RPMI7951 (cell line): ENCODE measurements at places on chromosomes 5 and 9. TPM values are rescaled to one million over a fixed set of nuclear protein-coding genes. Genes with fewer than 3 reads are reported as not detected.
A peak's percentile ranks its signal among the peaks of the same experiment; 100 is the strongest.

Gene RXFP3
- not detected in 2 replicates for total RNA-seq

- DNase-seq = no peak
These were observed 123.6 kb upstream of the TNPO1 start for GRCh38 chr5:72692651-72693442.

GRCh38 chr5:59484618-59485017 is 408.9 kb downstream of the PDE4D start:
- no peak for DNase-seq

DNA sequence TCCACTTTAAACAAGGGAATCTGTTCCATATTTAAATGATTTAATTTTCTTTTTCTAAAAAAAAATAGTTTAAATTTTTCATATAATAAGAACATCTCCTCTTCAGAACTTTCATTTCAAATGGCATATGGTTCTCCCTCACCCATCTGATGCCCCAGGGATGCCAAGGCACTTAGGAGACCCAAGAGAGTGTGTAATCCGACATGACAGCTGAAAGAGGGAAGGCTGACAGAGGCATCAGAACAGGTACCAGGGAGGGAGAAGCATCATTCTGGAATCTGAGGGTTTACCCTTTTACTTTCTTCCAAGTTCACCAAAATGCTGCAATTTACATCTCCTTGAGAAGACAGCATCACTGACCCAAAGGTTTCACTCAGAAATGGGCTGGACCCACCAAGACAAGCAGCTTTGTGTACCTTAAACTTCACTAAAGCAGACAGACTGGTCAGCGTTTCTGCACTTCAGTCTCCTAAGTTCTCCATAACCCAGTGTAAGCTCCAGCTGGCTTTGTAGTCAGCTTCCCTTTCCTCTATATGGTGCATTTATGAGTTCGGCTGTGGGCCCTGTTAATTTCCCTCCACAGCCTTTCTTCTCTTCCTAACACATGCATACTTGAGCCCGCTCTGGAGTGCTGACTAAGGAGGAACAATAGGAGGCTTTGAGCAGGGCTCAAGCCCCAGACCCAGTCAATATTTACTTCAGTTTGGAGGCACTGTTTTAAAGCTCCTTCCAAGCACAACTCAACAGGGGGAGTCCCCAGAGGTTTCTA is 17.7 kb downstream of the EFNA5 start:
- peak; percentile 18 for DNase-seq

Gene KIF12
- 0.36 TPM in 1 of 2 replicates, not detected in the other for total RNA-seq

Gene ZNF883
- 1.8 and 4.2 TPM in 2 replicates for total RNA-seq

DNA sequence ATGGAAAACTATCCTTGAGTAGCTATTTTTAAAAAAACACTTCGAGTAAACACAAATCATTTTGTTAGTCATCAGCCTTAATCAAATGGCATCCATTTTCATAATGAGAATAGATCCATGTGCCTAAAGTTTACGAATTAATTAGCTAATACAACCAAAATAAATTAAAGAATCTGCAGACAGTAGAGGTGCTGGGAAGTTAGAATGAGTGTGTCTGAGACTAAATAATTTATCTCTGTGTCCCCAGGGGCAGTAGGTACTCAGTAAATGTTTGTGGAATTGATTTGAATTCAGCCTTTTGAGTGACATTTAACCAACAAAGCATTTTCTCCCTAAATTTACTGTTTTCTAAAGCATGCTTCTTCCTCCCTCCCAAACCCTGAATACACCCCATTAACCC is 18.6 kb downstream of the TNFSF15 start:
- no peak for DNase-seq

- DNase-seq = no peak
These were observed 40.3 kb upstream of the EQTN start for GRCh38 chr9:27337236-27337635.

- no peak for DNase-seq
These were observed 10.9 kb downstream of the SNCAIP start for GRCh38 chr5:122322801-122323548.

DNA sequence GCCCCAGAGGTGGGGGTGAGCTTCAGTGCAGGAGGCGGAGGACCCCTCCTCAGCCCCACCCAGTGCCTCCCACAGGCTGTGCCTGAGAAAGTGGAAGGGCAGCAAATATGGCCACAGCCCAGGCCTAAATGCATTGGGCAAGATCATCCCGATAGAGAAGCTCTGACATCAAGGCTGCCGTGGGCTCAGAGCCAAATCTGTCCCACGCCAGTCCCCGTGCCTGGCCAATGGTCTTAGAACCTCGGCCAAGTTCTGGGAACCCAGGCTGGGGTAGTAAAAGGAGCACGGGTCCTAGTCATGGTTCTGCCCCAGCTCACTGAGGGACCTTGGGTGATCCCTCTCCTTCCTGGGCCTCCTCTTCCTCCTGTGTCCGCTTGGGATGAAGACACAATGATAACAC is 27.7 kb upstream of the TNIP1 start:
- no peak for DNase-seq

DNA sequence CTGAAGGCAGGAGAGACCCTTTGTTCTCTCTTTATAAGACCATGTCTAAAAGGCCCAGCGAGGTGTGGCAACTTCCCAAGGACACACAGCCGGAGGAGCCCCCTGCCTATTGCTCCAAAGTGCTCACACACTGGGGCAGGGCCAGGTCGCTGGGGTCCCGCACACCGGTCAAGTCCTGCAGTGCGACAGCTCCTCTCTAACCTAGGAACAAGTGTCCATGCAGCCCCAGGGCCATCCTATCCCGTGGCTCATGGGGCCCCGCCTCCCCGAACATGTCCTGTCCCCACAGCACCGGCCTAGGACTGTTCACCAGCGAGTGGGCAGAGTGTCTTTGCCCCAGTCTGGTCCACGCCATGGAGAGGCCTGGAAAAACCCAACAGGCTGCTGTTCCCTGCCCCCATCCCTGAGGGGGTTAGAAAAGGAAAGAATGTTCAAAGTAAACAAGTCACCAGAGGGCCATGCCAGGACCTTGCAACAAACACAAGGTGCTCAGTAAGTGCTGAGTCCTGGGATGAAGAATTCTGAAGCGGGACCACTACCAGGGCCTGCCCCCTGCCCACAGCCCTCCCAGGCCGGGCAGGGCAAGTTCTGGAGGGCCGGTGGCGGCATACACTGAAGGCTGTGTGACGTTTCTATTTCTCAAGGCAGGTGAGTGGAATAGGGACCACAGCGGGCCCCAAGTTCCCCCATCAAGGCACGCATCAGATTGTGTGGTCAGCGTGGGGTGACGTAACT is 938 bp downstream of the NINJ1 start:
- DNase-seq = peak; percentile 54

GRCh38 chr5:113128641-113129330 is 152.2 kb downstream of the DCP2 start:
- DNase-seq = no peak

Gene C5orf46
- 0.36 and 1.5 TPM in 2 replicates for total RNA-seq

- no peak for DNase-seq
These were observed 297.6 kb downstream of the CDH10 start for GRCh38 chr5:24347158-24347557.

Gene IL31RA
- total RNA-seq = 0.24 and 0.68 TPM in 2 replicates

DNA sequence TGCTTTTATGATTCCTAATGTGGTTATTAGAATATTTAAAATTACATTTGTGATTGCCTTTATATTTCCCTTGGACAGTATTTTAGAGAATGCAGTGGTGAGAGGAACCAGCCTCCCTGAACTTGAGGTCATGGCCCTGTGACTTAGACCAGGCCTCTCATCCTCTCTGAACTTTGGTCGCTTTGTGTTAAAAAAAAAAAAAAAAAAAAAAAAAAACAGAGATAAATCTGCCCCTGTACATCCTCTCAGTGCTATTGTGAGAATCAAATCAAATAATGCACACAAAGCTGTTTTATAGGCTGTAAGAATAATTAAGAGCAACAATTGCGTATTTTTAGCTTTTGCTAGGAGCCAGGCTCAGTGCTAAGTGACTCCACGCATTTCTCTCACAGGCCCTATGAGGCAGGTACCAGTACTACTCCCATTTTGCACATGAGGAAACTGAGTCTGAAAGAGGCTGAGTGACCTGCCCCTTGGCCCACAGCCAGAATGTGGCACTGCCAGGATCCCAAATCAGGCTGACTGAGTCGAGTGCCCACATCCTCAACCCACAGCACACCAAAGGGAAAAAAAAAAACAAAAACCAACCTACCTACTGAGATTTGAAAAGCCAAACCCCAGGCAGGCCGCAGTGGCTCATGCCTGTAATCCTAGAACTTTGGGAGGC is 110.3 kb upstream of the LARP1 start:
- DNase-seq = no peak

- DNase-seq = no peak
These were observed 179.1 kb downstream of the GOLPH3 start for GRCh38 chr5:31995006-31995405.

GRCh38 chr9:96136992-96137670 is 164.8 kb downstream of the HSD17B3 start:
- DNase-seq = peak; percentile 38

Gene PTGER4
- total RNA-seq = 1.2 and 2.2 TPM in 2 replicates

GRCh38 chr9:94031946-94032345 is 52.3 kb upstream of the PTPDC1 start:
- DNase-seq = peak; percentile 19

GRCh38 chr9:101437806-101438232 is 2.2 kb upstream of the ALDOB start:
- DNase-seq = no peak

DNA sequence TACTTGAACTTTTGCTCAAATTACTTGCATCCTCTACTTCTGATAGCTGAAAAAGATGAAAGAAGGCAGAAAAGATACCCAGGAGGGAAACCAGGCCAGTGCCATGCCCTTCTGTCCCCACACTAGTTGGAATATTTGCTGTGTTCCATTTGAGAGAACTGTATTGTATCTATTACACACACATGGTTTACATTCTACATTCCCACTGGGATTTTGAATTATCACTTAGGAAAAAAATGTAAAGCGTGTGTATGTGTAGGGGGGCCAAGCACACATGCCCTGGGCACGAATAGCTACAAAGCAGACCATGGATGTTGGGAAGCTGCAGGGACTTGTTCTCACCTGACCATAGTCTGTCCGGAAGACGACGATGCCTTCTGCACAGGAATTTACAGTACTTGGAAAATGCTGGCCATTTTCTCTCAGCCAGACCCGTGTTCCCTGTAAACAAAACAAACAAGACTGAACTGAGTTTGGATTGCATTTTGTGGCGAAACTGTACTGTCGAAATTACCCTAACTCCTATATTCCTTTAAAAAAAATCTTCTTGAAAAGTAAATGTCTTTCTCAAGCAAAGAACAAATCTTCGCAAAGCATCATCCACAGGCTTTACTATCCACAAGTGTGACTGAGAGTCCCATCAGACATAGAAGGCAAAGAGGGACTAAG is 58.7 kb downstream of the MYO10 start:
- no peak for DNase-seq

Gene TSC1
- total RNA-seq = 16.5 and 20.7 TPM in 2 replicates

DNA sequence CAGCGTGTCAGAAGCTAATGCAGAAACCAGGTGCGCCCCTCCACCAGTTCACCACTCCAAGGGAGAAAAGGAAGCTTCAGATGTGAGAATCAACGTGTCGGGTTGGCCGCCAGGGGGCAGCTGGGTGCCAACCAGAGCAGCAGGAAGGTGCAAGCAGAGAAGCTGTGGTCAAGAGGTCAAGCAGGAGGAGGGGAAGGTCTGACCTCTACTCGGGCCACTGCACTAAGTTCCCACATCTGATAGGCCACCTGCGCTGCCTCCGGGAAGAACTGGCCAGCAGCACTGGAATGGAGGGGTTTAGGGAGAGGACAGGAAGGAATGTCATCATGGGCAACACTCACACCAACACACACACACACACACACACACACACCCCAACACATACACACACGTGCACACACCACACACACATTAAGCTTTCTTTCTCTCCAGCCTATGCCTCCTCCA is 31.4 kb downstream of the ANXA6 start:
- DNase-seq = peak; percentile 65

Gene GRIN1
- total RNA-seq = 0.20 TPM in 1 of 2 replicates, not detected in the other

Gene SPEF2
- total RNA-seq = 0.84 and 0.98 TPM in 2 replicates

- no peak for DNase-seq
These were observed 27.9 kb upstream of the CDKN2B start for GRCh38 chr9:22036866-22037626.

Gene DENND1A
- 14.4 and 24.0 TPM in 2 replicates for total RNA-seq

- DNase-seq = peak; percentile 35
These were observed 1.0 kb downstream of the KLF4 start for GRCh38 chr9:107488375-107489143.

- no peak for DNase-seq
These were observed 227.4 kb downstream of the FSTL4 start for GRCh38 chr5:133384903-133385302.

Gene SLC23A1
- total RNA-seq = not detected in 2 replicates

Gene KCNN2
- total RNA-seq = not detected in 2 replicates

Gene SLC34A1
- not detected in 2 replicates for total RNA-seq

- DNase-seq = peak; percentile 51
These were observed 330.8 kb upstream of the RFX3 start for GRCh38 chr9:3856592-3856991.

- DNase-seq = no peak
These were observed 171.2 kb downstream of the SLC12A2 start for GRCh38 chr5:128254789-128255188.

DNA sequence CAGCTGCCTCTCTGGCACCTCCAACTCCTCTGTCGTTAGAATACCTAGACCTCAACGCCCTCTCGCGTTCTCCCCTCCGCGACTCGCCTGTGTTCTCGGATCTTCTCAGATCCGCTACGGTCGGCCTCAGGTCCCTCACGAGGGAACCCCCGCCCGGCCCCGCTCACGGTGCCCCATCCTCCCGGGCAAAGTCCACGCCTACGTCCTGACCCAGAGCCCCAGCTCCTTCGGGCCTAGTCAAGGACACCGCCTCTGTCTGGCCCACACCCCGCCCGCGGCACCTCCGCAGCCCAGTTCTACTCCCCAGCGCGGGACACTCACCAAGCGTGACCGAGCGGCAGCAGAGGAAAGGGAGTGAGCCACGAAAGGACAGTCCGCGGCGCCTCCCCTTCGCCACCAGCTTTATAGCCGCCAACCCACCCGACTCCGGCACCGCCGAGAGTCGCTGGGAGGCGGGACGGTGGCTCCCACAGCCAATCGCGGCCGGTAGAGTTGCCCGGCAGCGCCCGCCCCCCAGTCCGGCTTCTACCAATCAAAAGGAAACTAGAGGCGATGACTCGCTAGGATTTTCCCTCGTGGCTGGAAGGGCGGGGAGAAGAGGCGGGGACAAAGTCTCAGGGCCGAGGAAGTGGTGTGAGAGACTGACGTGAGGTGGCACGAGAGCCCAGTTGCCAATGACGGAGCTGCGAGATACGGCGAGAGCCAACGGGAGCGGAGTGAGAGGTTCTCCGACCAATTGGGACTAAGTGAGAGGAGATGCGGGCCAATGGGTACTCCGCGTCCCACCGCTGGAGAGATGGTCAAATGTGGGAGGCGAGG is at the start of gene HMGCS1:
TSS of gene HMGCS1 (minus strand) at position 378 of the 819 bp plus-strand sequence. CDS start 14,447 bp downstream, outside the sequence.
- DNase-seq = peak; percentile 99

DNA sequence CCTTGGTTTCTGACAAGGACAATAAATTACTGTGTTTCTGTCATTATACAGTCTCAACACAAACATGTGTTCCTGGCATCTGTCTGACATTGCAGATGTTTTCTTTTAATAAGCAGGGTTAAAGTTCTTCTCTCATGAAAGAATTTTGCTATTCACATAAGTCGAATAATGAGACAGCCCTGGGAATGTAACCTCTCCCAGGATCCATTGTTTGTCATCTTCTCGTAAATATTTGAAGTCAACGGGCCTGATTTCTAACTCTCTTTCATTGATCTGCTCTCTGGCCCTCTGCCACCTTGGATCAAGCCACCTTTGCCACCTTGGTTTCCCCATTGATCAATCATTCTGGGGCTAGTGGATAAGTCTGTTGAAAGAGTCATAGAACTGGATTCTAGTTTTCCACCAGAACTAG is 12.9 kb upstream of the CAST start:
- no peak for DNase-seq

Gene ARSI
- 0.10 TPM in 1 of 2 replicates, not detected in the other for total RNA-seq
